ENCODE measurements at places on chromosomes 4 and X. TPM values are rescaled to one million over a fixed set of nuclear protein-coding genes. Genes with fewer than 3 reads are reported as not detected.

GRCh38 chr4:189613207-189613606 lies 327.5 kb upstream of the FRG1 start:
- no peak for DNase-seq

TCP11X2 gene
- total RNA-seq, result not detected

DNA sequence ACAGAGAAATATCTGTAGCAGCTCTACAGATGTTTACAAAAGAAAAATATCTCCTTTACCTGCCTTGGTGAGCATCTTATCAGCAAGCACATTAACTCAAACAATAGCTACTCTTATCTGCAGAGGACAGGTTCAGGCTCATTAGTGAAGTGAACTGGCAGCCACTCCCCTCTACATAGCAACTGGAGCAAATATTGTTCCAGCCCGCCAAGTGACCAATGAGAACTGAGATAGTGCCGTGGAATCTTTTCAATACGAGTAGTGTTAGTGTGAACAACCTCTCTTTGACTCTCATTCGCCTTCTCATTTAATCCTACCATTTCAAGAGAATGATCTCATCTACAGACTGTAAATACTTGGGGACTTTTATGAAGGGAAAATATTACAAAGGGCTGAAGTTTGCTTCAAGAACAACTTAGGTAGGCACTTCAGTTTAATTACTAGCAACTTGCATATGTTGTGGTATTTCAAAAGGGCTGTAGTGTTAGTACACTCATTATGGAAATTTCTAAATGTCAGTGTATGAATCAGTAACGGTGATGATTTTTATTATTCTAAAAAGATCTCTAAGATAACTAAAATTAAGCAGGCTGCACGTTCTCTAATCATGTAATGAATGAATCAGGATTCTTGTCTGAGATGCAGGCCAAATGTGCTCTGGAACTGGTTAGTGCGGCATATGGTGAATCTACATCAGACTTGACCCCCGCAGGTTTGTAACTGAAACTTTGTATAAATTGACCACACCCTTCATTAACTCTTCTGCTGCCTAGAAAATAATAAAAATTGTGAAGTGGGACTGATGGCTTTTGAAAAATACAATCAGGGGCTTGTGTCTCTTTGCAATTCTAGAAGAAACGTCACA lies 72.4 kb downstream of the PALLD start:
- DNase-seq, result no peak

RHOXF1 gene
- not detected for total RNA-seq

MTMR8 gene
- 13.0 TPM for total RNA-seq

BANK1 gene
- total RNA-seq, result 14.1 TPM

DNA sequence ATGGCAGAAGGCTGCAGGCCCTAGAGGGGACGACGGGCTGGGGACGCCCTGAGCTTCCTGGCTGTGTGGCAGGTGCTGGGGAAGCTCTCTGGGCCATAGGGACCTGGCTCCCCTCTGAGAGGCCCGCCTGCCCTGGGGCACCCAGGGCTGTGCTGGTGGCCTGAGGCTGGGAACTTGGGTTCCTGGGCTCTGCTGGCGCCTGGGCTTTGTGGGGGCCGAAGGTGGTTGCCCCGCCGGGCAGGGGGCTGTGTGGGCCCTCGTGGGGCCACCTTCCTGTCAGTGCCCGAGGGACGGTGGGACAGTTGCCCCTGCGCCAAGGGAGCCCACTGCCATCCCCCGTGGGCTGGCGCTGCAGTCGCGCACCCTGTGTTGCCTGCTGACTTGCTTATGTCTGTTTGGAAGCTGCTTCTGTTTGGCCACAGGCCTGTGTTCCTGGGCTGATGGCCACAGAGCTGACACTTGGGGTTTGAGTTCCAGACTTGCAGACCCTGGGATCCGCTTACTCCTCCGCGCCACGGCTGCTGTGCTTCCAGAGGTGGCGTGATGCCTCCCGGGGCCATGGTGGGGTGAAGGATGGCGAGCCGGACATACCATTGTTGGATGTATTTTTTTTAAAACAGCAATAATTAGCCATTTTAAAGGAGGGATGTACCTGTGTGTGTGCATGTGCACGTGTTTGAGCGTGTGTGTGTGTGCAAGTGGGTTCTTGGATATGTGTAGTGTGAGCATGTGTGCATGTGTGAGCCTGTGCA lies 8.5 kb downstream of the NAT8L start:
- no peak for DNase-seq

DNA sequence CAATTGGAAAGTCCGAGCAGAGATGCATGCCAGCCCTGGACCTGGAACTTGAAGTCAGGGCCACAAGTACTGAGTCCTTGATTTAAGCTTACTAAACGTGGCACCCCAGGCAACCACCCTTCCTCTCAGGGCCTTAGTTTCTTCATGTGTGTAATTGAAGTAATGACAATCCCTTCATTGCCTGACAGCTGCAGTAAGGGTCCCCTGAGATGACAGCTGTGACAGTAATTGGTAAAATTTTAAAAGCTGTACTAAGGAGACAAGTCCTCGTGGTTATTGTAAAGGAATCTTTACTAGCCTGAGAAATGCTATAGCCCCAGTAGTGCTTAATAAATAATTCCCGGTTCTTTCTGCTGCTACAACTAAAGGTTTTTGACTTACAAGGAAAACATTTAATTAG lies 175.1 kb upstream of the RADX start:
- no peak for DNase-seq

CT45A1 gene
- not detected for total RNA-seq

DNA sequence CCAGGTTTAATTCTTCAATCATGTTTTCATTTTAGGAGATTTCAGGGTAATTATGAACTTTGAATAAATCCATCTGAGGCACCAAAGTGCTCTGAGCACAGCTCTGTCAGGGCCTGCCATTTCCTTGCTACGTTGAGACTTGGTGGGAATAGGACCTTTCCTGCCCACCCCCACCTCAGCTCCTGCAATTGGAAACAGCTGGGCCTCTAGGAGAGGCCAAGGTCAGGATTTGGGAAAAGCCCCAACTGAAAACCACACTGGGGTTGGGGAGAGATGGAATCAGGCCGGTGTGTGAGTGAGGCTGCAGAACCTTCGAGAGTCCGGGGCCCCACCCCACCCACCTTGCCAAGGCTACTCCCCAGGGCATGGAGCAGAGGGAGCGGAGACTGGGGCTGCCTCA lies 212.7 kb upstream of the BCOR start:
- no peak for DNase-seq

DNA sequence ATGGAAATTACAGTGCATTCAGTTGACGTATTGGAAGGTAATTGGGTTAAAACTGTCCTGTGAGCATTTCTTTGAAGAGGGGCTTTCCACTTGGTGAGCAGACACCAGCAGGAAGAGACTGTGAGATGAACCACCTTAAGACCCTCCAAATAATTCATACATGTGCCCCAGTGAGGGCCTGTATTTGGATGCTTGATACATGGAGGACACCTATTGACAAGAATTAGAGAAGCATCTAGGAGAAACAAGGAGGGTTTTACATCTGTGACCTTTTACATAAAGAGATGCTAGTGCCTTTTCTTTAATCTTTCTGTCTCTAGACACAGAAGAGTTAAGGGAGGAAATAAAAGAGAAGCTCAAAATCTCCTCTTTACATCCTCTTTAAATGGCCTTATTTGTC lies 1115.3 kb upstream of the IGFBP7 start:
- no peak for DNase-seq
